ENCODE measurements at places on chromosomes 7 and 10.

DNA sequence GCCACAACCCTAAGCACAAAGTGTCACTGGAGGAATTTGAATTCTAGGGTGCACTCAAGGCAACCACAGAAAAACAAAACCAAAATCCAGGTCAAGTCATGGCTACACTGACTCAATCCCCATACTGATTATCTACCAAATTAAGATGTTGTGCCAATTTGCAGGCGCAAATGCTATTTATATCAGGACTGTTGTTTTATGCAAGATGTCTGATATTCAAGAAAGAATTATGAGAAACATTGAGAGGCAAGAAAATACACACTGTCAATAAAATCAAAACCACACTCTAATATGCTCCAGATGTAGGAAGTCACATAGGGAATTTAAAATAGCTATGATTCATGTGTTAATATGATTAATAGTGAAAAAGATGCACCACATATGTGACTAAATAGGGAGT, 141.3 kb upstream of the MINDY3 start:
- no peak for DNase-seq

DNA sequence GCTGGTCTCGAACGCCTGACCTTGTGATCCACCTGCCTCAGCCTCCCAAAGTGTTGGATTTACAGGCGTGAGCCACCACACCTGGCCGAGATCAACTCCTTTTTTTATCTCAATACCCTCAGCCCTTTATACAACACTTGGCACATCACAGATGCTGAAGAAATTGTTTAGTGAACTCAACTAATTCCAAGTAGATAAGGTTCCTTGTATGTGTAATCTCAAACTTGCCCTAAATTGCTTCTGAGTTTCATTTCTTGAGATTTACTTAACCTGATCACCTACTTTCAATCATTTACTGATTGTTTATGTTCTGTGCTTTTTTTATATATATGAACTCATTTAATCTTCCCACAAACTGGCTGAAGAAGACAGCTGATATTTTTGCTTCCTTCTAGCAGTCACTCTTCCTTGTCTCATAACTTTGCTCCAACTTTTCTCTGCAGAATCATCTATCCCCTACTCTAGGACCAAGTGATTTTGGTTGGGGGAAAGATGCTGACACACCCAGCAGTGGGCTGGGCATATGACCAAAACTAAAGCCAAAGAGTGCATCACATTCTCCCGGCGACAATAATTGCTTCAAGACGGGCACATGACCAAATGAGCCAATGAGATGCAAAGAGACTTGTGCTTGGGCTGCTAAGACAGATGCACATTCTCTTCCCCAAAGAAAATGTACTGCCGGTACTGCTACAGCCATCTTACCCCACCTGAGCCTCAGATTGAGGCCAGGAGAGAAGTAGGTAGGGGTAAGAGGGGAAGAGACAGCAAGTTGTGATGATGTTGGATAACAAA, 40.3 kb upstream of the ARID5B start:
- no peak for DNase-seq

DNA sequence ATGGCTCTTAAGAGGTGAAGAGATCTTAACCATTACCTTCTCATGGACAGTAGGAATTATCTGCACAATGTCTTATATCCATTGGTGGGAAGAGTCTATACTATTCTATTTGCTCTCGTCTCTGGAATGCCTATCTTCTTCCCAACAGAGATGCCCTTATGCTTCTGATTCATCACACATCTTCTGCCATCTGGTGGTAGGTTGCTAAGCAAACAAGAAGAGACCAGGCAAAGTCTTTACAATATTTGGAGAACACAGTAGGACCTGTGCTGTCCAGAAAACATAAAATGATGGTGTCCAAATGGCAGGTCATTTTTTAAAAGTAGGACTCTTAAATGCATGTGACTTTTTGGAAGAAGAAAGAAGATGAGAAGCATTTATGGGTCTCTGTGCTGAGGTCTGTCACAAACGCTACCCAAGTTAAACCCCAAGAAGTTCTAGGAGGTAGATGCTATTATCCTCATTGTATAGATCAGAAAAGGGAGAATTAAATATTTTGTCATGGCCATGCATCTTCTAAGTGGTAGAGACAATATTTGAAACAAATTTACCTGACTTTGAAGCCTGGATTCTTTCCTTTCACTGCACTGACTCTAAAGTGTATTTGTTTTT, 67.8 kb upstream of the NXPH1 start:
- DNase-seq = no peak

DNA sequence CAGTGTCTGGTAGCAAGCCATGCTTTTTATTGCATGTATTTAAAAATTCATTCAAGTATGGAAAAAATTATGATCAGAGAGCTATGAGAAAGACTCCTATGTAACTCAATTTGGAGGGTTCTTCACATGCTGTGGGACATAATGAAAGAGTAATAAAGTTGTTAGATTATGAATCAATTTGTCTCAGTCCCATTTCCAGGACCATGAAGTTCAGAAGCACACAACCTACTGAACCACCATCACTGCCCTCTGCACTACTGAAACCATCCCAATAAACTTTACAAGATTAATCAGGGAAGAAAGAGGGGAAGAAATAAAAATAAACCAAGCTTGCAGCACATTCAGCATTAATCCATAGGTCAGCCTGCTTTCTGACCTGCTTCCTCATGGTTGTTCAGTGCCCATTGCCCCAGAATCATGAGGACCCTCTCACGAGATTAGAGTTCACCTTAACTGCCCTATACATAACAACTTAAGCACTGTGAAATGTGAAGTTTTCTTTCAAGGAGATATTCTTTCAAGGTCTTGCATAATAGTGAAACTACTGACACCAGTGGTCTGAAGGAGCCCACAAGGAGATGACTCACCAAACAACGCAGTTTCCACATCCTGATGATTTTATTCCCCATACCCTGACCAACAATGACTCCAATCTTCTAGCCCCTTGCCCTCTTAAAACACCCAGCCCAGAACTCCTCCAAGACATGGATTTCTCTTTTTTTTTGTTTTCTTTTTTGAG, 171.5 kb upstream of the ADCY1 start:
- no peak for DNase-seq

- no peak for DNase-seq
Observed at GRCh38 chr10:125124907-125125306, 35.5 kb downstream of the CTBP2 start.

DNA sequence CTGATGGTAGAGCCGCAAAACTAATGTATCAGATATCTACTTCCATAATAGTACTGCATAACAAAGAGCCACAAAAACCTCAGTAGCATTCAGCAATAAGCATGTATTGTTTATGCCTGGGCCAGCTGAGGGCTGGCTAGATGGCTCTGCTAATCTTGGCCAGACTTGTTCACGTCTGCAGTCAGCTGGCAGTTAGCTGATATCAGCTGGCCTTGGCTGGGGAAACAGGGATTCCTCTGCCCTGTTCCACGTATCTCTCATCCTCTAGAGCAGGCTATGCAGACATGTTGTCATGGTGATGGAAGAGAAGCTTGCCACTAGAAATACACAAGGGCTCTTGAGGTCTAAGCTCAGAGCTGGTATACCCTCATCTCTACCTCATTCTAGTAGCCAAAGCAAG, 62.9 kb downstream of the GRM8 start:
- DNase-seq = no peak

DNA sequence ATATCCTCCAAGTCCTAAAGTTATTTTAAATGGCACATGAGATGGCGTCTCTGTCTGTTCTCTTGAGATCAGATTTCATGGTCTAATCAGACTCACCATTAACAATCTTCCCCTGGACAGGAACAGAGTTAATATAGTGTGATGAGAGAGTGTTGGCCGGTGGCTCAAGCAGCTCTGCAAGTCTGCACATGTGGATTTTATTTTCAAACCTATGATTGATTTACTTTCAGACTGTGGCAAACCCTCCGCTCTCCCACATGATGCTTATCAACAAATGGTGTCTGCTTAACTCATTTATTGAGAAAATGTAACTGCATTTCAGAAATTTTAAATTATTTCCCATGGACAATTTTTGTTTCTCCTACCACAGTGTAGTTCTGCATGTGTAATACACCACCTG, 46.5 kb upstream of the HGF start:
- no peak for DNase-seq

- DNase-seq = no peak
Observed at GRCh38 chr7:55509322-55509721, 63.0 kb downstream of the VOPP1 start.

- no peak for DNase-seq
Observed at GRCh38 chr7:46494028-46494427, 573.0 kb upstream of the IGFBP3 start.

DNA sequence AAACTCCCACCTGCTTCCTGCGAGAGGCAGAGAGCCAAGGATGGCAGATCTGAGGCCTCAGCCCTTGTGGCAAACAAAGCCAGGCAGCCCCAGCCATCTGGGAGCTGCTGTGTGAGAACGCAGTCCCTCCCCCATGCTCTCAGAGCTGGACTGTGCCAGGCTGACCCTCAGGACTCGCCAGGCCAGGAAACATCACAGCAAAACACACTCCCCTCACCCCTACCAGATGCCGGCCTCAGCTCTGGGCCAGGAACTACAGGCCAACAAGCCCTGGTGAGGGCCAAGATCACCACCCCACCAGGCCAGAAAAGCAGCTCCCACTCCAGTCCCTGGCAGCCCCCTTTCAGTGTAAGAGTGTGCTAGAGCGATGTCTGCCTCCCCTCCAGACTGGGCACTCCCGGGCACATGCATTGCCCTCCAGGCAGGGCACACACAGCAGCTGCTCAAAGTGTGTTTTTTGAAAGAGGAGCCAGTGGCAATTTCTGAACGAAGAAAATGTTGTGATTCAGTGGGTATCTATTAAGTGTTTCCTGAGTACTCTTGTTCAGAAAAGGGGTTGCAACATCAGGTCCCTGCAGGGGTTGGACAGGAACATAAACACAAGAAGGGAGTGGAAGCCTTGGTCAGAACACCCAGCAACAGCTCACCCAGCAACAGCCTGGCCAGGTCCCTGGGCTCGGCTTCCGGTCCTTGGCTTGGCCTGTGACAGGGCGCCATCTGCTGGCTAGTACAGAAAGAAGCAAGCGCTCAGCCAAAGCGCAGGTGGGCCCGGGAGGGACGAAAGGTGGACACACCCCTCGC, 18.3 kb downstream of the LRRC20 start:
- peak; percentile 81 for DNase-seq
